ENCODE measurements at places on chromosomes 2 and 18.

GRCh38 chr2:67013821-67014220, 383.3 kb upstream of the ETAA1 start:
- DNase-seq: no peak

DNA sequence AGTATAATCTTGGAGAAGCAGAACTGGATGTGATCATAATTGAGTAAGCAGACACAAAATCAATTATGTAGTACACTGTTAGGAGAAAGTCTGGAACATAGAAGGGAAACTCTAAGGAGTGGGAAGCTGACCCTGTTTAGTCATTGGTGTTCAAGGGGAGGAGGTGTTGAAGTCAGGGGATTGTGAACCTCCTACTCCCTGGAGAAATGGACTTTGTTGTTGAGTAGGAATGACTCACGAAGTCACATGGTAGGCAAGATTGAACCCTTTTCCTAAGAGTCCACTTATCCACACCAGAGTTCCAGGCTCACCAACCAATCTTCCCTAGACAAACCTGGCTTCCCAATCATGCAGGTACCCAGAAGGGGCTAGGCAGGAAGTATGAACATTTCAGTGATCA, 81.0 kb upstream of the BCL11A start:
- no peak for DNase-seq

- DNase-seq: no peak
Observed at GRCh38 chr2:198424112-198424511, 619.7 kb downstream of the PLCL1 start.

DNA sequence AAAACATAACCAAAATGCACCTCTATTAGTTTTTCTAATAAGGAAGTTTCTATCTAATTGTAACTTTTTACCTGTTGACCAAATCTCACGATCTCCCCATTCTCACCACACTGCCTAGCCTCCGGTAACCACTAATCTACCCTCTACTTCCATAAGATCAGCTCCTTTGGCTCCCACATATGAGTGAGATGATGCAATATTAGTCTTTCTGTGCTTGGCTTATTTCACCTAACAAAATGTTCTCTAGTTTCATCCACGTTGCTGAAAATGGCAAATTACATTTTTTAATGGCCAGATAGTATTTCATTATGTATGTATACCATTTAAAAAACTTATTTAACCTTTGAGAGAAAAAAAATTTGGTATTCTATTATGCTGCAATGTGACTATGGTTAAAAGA, 379.0 kb upstream of the NXPH2 start:
- no peak for DNase-seq

DNA sequence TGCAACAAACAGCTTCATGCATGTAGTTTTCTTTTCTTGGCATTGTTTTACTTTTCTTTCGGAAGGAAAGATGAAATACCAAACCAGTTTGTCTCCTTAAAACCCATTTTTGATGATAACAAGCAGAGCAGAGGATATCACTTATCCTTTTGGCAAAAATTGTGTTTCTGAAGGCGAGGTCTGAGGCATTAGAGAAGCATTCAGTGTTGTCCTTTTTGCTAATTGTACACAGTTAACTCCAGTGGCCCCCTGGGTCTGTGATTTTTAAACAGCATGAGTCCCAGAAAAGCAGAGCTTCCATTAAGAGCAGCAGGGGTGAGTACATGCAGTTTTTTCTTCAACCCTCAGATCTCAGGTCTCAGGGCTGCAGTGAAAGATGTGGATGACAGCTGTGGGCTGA, 41.3 kb downstream of the TTC39C start:
- DNase-seq: no peak

DNA sequence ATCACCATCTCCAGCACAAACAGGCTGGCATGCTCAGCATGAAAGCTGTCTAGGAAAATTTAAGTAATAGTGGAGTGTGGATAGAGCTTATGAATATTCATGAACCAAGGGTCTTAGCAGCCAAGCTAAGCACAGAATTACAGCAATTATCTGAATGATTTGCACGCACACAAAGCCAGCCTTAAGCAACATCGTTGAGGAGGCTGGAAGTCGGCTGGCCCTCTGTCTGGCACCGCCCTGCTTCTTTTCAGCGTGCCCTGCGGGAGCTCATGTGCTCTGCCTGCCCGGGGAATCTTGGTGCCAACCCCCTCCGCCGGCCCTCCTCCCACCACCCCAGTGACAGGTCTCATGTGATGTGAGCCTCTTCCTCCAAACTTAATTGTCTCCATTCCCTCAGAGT, 540.1 kb downstream of the CMPK2 start:
- no peak for DNase-seq

DNA sequence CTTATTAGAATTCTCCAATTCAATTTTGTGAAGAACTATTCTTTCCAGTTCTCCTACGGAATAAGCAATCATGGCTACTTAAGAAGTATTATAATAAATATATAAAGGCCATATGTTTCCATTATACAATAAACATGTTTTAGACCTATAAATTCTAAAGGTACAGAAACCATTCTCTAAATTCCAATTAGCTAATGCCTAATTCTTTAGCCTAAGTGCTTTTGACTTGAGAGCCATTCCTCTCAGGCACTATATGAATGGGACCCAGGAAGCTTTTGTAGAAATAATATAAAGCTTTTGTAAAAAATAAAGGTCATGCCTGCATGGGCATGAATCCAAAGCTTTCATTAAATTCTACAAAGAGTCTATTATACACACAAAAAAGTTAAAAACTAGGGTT, 161.0 kb upstream of the UNC80 start:
- no peak for DNase-seq

GRCh38 chr2:126660971-126661370, 5.0 kb downstream of the GYPC start:
- no peak for DNase-seq

DNA sequence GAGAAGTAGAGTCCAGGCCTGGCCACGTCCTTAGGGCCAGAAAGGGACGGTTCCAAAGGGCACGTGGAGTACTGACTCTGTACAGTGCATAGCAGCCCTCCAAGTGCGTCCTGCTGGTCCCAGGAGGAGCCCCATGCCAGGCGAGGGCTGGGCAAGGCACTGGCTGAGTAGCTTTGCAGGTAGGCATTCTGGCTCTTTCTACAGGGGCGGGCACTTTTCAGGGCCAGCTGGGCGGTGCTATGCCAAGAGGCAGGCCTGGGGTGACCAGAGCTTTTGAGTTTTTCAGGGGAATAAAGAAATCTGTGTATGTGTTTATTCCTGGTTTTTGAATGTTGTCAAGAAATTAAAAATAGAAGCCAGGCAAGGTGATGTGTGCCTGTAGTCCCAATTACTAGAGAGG, 15.4 kb upstream of the GLI2 start:
- no peak for DNase-seq

GRCh38 chr2:128513961-128514283, 195.3 kb upstream of the HS6ST1 start:
- no peak for DNase-seq

DNA sequence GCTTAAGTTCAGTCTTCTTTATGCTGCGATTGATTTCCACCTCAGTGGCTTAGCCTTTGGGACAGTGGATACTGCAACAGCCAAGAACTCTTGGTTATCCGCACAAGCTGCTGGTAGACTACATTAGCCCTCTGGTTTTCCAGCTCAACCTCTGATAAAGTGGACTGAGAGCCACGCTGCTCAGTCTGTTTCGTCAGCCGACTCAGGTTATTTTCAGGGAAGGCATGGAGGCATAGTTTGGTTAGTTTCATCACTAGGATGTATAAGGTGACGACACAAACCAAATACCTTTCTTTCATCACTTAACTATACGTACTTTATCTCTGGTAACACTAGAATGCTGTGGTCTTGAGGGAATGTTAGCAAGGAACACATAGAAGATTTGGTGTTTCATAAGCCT, 14.2 kb downstream of the CD8A start:
- no peak for DNase-seq

DNA sequence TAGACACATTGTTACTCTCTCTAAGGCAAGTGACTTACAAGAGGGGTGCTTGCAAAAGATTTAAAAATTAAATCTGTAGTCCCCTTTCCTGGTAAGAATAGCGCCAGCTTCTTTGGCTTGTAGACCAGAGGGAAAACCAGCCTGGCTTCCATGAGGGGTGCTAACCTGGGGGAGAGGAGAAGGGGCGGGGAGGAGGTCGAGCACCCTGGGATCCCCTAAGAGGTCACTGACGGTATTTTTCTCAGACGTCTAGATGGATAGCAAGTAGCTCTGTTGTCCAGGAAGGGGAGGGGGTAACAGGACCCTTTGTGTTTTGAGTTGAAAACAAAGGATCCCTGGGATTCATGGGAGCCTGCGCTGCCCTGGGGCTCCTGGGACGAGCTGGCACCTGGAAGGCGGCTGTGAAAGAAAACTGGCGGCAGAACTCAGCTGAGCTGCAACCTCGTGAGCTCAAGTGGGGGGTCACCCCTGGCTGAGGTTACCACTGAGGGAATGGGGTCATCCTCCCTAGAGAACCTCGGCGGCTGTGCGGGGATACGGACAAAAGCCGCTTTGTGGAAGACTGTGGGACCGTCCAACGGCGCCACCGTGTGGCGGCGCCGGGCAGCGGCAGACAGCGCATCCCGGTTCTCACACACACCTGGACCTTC, 37.8 kb upstream of the MRPL19 start:
- DNase-seq: peak; percentile 25

DNA sequence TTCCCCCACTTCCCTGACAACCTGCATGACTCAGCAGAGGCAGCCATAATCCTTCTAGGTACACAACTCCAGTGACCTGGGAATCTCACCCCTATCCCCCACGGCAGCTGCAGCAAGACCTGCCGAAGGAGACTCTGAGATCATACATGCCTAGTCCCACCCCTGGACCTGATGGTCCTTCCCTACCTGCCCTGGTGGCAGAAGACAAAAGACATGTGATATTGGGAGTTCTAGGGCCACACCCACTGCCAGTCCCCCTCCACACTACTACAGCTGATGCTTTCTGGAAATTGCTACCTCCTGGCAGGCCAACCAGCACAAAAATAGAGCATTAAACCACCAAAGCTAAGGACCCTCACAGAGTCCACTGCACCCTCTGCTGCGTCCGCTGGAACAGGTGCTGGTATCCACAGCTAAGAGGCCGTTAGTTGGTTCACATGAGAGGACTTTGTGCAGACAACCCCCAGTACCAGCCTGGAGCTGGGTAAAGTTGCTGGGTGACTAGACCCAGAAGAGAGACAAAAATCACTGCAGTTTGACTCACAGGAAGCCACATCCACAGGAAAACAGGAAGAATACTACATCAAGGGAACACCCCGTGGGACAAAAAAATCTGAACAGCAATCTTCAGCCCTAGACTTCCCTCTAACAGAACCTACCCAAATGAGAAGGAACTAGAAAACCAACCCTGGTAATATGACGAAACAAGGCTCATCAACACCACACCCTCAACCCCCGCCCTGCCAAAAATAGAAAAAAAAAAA, 12.5 kb downstream of the MARCO start:
- DNase-seq: no peak

DNA sequence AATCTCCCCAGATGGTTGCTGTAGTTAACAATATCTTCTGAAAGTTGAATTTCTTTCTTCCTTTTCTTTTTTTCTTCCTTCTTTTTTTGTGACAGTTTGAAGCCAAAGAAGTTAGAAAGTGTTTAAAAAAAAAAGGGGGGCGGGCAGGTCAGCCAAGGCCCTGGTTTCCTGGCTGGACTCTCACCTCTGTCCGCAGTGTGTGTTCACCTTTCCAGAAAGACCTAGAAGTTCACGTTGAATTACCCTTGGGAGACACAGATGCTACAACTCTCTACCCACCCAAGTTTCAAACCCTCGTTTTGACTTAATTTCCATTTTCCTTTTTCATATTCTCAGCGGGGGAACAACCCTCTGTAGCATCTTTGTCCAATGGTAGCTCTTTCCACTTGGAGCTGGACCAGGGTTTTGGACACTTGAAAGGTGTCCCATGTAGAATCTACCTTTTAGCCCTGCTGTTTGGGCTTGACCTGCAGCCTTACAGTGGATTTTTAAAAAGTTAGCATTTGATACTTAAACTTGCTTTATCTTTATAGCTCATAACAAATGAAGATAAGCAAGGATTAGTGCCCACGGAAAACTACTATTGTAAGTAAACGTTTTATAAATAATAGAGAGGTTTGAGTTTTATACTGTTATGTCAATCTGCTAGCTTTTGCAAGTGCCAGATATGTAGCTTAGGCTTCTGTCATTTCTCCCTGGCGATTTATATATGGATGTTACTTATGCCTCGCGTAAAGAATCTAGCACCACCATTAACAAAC, 20.0 kb downstream of the MEP1B start:
- DNase-seq: no peak

DNA sequence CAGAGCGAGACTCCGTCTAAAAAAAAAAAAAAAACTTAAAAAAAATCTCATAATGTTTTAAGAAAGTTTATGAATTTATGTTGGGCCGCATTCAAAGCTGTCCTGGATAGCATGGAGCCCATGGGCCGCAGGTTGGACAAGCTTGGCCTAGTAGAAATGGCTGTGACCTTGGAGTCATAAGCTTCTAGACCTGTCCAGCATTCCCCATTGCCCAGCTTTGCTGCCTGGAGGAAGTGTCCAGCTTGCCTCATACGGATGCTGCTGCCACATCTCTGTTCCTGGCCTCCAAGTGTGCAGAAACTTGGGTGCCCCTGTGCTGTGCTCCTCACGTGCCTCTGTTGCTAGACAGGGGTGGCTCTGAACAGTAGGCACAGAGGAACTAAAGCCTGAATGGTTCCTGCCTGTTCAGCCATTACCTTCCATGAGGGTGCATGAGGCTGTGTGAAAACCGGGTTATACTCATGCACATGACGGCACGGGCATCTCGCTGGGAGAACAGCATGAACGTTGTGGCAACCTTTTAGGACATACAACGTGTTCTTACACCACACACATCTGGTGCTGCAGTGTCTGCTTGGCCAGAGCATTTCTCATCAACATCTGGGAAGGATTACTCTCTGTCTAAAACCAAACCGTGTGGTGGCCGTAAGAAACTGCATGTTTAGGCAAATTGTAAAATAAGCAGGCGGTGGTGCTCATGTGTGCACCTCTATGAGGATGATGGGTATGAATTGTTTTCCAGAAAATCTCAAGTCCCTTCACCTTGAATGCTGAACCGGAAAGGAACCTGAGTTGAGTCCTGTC, 38.2 kb downstream of the FHOD3 start:
- no peak for DNase-seq

GRCh38 chr18:68083776-68084175, 567.3 kb upstream of the DSEL start:
- DNase-seq: no peak

GRCh38 chr2:206435742-206436141, 7.6 kb upstream of the ADAM23 start:
- DNase-seq: no peak

Data from stimulated activated CD4-positive, alpha-beta T cell treated with anti-CD3 and anti-CD28 coated beads, TNF-alpha, amount 100 ng/mL, for 24 hours (primary cell).